Sigmoid colon (tissue), 7 donors: ENCODE measurements at places on chromosomes 2 and 18. TPM values are rescaled to one million over a fixed set of nuclear protein-coding genes. Genes with fewer than 3 reads are reported as not detected.
A peak's percentile ranks its signal among the peaks of the same experiment; 100 is the strongest.

- no peaks in the 10 kb centered on the region for H3K27me3 ChIP-seq
- H3K4me1 ChIP-seq: no peaks in the 10 kb centered on the region
- no peak for DNase-seq
- H3K36me3 ChIP-seq: no peaks in the 10 kb centered on the region
- no peak overlapping the region for H3K4me3 ChIP-seq
These were observed 207.0 kb upstream of the CXCR4 start for GRCh38 chr2:136324966-136325365.

- no peaks in the 10 kb centered on the region for H3K27me3 ChIP-seq
- no peak overlapping the region for H3K4me3 ChIP-seq
- DNase-seq: no peak
- H3K27ac ChIP-seq: no peak overlapping the region
- no peaks in the 10 kb centered on the region for H3K36me3 ChIP-seq
These were observed 114.4 kb upstream of the COPS8 start for GRCh38 chr2:236971131-236971821.

- no peaks in the 10 kb centered on the region for H3K4me1 ChIP-seq
- no peak for DNase-seq
- H3K27ac ChIP-seq: no peak overlapping the region
- H3K36me3 ChIP-seq: no peaks in the 10 kb centered on the region
These were observed 431.4 kb upstream of the DCC start for GRCh38 chr18:51908598-51908944.

DNA sequence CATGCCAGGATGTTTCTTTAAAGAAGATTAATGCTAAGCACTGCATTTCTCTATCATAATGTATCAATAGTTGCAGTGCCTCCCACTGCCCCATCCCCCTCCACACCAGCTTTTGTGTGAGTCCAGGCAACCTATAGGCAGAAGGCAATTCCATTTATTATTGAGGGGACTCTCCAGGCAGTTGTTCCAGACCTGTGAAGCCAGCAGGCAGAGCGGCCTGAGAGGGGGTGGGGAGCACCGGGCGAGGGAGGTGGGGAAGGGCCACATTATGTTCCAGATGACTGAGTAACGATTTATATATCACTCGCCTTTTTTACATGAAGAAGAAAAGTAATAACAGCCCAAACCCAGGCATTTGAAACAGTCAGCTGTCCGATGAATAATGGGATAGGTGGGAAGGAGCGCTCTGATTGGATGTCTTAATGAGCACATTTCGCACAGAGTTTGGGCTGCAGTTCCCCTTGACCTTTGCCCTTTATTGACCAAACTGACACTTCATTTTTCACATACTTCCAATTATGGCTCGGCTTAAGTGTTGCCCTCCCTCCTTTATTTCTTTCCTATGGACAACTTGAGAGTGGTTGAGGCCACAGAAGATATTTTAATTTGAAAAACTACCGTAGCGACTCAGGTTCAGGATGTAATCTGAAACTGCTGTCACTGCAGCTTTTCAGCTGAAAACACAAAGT, 34.4 kb downstream of the MEIS1 start:
- no peak overlapping the region for H3K4me3 ChIP-seq
- H3K27ac ChIP-seq: peak overlapping the region; percentile 99
- H3K4me1 ChIP-seq: peaks cover 85% of the 10 kb centered on the region
- no peaks in the 10 kb centered on the region for H3K27me3 ChIP-seq

DNA sequence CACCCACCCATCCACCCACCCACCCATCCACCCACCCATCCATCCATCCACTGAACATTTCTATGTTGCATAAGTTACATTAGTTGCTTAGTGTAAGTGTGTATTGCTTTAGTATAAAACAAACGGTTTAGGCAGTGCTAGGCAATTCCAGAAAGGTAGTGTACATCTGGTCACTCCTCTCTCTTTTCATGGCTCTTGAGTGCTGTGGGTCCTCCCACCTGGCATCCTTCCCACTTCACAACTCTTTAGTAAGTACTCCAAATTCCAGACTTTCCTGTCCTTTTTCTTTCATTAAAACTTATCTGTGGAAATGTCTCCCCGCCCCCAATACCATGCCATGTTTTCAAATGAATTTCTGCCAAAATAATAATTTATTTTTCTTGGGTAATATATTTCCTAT, 122.5 kb downstream of the PLEKHM3 start:
- no peak overlapping the region for H3K27ac ChIP-seq
- H3K36me3 ChIP-seq: no peaks in the 10 kb centered on the region
- H3K4me3 ChIP-seq: no peak overlapping the region
- no peak for DNase-seq

DNA sequence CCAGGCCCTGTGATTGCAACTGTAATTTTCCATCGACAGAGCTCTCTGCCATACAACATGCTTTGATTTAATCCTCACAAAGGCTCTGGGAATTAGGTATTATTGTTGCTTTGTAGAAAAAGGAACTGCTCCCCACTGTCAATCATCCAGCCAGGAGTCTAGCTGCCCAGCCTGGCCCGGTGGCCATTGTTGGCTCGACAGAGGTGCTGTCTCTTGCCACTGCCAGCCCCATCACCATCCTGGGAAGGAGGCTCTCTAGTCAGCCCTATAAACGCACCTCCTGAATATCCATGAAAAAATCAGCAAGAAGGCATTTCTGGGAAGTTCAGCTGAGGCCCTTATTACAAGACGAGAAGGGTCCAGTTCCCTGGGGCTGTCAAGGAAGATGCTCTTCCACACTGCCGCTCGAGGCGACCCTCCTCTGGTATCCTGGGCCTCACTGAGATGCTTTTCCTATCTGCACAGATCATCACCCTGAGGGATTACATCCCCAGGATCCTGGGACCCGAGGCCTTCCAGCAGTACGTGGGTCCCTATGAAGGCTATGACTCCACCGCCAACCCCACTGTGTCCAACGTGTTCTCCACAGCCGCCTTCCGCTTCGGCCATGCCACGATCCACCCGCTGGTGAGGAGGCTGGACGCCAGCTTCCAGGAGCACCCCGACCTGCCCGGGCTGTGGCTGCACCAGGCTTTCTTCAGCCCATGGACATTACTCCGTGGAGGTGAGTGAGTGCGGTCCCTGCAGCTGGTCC, 71.0 kb downstream of the TPO start:
- no peak overlapping the region for H3K4me3 ChIP-seq
- H3K27me3 ChIP-seq: no peaks in the 10 kb centered on the region
- no peak overlapping the region for H3K27ac ChIP-seq
- no peaks in the 10 kb centered on the region for H3K4me1 ChIP-seq
- H3K36me3 ChIP-seq: no peaks in the 10 kb centered on the region

GRCh38 chr2:10019602-10020400, 23.5 kb upstream of the KLF11 start:
- no peaks in the 10 kb centered on the region for H3K4me1 ChIP-seq
- no peak overlapping the region for H3K27ac ChIP-seq
- H3K36me3 ChIP-seq: no peaks in the 10 kb centered on the region
- no peaks in the 10 kb centered on the region for H3K27me3 ChIP-seq
- peak; percentile 56 for DNase-seq

DNA sequence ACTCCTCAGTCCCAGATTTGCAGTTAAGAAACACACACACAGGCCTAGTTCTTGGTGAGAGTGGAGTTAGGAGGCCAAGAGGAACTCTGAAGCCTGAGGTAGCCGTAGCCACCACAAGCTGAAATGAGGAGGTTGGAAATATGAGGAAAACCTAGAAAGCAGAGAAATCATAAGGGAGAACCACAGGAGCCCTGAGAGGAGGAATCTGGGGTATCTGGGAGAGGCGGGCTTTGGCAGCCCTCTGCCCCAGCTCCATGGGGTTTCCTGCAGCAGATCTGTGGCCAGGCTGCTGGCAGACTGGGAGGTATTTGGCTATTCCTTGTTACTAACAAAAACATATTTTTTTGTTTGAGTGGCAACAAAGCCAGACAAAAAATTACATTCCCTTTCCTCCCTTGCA, 11.0 kb downstream of the SOX11 start:
- H3K27me3 ChIP-seq: no peaks in the 10 kb centered on the region
- H3K4me1 ChIP-seq: no peaks in the 10 kb centered on the region
- H3K36me3 ChIP-seq: no peaks in the 10 kb centered on the region
- H3K4me3 ChIP-seq: no peak overlapping the region

DNA sequence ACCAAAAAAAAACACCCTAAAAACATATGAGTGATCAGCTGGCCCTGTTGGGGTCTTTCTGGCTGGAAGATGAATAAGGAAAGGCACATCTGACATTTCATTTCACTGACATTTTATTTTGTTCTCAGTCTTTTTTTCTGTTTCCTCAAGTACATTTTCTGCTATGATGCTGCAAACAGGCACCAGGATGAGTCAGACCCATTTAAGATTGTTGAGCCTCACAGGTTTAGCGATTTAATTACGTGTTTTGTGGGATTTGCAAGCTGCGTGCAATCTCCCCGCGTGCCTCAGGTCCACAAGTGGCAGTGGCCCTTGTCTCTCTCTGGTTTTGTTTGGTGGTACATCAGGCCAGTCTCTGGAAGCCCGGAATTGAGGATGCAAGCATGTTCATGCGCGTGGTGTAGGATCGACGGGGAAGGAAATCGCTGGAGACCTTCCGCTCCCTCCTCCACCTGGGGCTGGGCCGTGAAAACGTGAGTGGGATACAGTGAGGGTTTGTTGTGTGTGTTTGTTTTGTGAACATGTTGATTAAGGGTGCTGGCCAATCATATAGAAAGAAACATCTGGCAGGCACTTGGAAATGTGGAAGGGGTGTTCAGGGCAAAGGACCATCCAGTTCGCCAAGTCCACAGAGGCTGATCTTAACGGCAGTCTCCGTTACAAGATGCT, 120.2 kb upstream of the ZNF516 start:
- no peak overlapping the region for H3K4me3 ChIP-seq
- H3K4me1 ChIP-seq: peaks cover 11% of the 10 kb centered on the region
- H3K27me3 ChIP-seq: no peaks in the 10 kb centered on the region
- no peaks in the 10 kb centered on the region for H3K36me3 ChIP-seq

- DNase-seq: no peak
- H3K27ac ChIP-seq: no peak overlapping the region
- H3K4me1 ChIP-seq: no peaks in the 10 kb centered on the region
- no peaks in the 10 kb centered on the region for H3K36me3 ChIP-seq
These were observed 41.0 kb upstream of the ACSL3 start for GRCh38 chr2:222819722-222820333.

GRCh38 chr2:131145040-131145439, 39.9 kb downstream of the PLEKHB2 start:
- peaks cover 6% of the 10 kb centered on the region for H3K4me1 ChIP-seq
- H3K36me3 ChIP-seq: peaks cover 4% of the 10 kb centered on the region
- no peak for DNase-seq
- H3K27ac ChIP-seq: no peak overlapping the region

GRCh38 chr2:26678035-26678434, 14.5 kb upstream of the KCNK3 start:
- H3K4me3 ChIP-seq: no peak overlapping the region
- no peaks in the 10 kb centered on the region for H3K36me3 ChIP-seq
- no peak overlapping the region for H3K27ac ChIP-seq

GRCh38 chr18:2518473-2518872, 52.8 kb downstream of the METTL4 start:
- DNase-seq: no peak
- no peak overlapping the region for H3K27ac ChIP-seq

The HRH4 gene
- total RNA-seq: not detected

The DNAJC5G gene
- 0.71 TPM for total RNA-seq

The UBE2E3 gene
- total RNA-seq: 48.2 TPM

The KIAA2012 gene
- total RNA-seq: not detected

The DPP4 gene
- total RNA-seq: 11.4 TPM

The GALNT1 gene
- total RNA-seq: 29.7 TPM
